ENCODE measurements at places on chromosomes 16 and 17.
A peak's percentile ranks its signal among the peaks of the same experiment; 100 is the strongest.

GRCh38 chr16:52474679-52475078 is 72.3 kb downstream of the TOX3 start:
- DNase-seq = no peak

DNA sequence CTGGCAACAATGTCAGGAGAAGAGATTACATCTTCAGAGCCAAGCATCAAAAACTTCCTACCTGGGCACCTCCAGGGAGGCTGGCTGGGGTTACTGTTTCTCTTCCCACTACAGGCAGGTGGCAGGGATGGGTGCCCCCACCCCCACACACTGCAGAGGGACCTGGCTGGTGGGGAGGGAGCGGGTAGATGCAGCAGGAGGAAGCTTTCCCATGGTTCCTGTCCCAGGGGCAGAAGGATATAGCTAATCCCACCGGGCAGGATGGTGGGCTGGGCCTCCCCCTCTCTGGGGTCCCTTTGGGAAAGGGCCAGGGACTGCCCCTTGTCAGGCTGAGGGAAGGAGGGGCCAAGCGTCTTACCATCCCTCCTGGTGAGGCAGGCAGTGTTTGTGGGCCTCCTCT is 16.7 kb upstream of the MTMR4 start:
- no peak for DNase-seq

DNA sequence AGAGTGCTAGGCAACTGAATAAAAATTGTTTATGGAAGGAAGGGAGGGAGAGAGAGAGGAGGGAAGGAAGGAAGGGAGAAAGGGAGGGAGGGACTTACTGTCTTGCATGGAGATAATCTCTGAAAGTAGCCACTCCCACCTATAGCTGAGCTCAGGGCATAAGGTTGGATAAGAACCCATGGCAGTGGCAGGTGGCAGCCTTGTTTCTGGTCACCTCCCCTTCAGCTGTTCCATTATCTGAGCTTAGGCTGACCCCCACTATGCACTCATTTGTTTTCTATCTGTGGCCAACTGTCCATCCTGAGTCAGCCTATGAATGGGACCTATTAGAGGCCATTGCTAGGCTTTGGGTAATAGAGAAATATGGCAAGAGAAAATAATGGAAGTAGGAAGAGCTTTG is 25.3 kb upstream of the MTMR4 start:
- no peak for DNase-seq

GRCh38 chr16:14211856-14212543 is 140.9 kb downstream of the MRTFB start:
- no peak for DNase-seq

DNA sequence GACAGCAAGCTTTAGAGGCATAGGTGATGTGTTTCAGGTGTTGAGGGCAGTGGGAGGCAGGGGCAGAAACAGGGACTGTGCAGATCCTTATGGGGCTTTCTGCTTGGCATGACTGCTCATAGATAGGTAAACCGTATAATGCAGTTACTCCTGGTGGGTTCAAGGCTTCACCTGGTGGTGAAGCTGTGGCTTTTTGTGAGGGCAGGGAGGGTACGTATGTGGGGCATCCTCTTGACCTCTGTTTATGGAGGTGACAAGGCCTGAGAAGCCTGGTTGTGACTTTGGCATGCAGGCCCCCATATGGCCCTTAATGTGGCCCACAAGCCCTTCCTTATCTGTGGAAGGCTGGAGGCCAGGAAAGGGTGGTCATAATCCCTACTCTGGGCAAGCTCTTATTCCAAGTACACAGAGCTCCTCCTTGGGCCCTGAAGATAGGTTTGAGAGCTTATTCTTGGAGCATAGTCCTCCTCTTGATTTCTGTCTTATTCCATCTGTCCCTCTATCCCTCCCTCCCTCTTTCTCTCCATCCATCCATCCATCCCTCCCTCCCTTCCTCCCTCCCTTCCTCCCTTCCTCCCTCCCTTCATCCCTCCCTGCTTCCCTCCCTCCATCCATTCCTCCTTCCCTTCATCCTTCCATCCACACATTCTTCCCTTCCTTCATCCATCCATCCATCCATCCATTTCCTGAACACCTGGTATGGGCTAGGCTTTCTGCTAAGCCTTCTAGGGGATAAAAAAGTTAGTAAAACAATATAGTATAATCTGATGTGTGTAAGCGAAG is 1.3 kb upstream of the CCL16 start:
- no peak for DNase-seq

GRCh38 chr17:17751489-17752088 is 70.3 kb downstream of the RAI1 start:
- DNase-seq = no peak

- no peak for DNase-seq
These were observed 27.3 kb upstream of the GPRC5B start for GRCh38 chr16:19911747-19912454.

- DNase-seq = no peak
These were observed 62.5 kb downstream of the ABCA8 start for GRCh38 chr17:68892658-68893057.

DNA sequence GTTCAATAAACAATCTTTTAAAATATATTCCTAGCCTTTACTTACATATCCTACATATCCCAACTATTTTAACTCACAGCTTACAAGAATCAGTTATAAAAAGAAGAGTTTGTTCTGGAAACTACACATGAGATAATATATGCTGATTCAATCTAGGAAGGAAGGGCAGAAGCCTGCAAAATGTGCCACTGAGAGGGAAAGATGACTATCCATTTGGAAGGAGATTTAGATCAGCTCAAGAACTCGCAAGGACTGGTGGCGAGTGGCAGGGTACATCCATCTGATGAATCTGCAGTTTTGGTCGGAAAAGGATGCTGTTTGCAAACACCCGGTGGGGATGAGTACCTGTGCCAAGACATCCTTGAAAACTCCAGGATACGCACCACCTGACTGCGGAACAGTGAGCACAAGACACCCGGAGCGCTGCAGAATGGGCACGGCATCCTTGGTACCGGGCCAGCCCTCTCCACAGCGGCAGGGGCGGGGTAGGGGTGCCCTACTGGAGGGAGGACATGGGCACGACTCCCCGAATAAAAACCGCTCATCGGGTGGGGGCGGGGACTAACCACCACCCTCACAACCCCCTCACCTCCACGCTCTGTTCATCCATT is 723 bp downstream of the TRIM37 start:
- DNase-seq = peak; percentile 14

DNA sequence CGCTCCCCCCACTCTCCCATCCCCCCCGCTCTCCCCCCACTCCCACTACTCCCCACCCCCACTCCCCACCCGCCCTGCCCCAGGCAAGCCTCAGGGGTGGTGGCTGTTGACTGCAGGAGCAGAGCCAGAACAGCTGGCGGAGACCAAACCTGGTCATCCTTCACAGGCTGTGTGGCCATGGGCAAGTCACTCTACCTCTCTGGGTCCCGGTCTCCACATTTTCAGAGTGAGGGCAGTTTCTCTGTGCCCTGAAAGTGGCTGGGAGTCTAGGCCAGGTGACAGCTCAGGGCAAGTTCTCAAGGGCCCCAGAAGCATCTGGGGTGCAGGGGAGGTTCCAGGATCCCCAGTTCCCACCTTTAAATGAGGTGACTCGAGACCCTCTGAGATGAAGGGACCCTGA is 15.1 kb upstream of the BAHCC1 start:
- no peak for DNase-seq

DNA sequence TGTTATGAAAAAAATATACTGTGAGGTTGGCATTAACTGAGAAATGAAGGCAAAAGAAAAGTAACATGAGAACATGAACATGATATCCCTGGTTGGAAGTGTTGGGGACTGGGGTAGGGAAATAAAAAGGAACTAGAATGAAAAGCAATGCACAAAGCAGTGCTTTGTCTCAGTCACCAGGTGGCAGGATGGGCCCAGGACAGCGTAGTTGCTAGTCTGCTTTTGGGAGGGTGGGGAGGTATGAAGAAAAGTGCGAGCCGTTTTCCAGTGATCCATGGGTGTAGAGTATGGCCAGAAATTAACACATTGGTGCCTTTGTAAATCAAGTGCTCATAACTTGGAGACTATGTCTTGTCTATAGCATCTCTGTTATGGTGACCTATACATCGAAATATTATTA is 662.5 kb upstream of the SALL1 start:
- DNase-seq = no peak

- no peak for DNase-seq
These were observed 34.4 kb downstream of the CDRT4 start for GRCh38 chr17:15432807-15433611.

DNA sequence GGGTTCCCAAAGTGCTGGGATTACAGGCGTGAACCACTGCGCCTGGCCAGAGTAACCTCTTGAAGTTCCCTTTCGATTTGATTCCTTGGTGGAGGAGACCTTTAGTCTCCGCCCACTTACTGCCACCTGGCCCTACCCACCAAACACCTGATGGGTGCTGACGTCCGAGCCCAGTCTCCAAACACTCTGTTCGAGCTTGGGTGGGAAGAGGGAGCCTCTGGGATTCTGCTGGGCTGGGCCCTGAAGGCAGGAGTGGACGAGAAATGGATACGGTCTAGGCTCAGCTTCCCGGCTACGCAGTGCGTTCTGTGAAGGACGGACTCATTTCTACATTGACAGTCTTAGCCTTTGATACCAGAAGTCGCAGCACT is 870 bp upstream of the ITGA3 start:
- DNase-seq = no peak

DNA sequence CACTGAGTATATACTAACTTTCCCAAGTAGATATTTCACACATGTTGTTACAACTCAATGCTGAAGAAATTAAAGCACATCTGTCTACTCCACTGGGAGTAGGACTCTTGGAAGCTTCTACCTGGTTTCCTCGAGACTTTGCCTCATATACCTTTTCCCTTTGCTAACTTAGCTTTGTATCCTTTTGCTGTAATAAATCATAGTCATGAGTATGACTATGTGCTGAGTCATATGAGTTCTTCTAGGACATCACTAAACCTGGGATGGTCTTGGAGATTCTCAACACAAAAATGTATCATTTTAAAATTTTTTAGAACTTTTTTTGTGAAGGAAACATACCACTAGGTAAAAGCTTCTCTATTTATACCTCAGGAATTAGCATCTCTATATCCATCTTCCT is 39.8 kb downstream of the ABCA5 start:
- no peak for DNase-seq
